Brain pericyte (primary cell): ENCODE measurements at places on chromosomes 1 and 21.

DNA sequence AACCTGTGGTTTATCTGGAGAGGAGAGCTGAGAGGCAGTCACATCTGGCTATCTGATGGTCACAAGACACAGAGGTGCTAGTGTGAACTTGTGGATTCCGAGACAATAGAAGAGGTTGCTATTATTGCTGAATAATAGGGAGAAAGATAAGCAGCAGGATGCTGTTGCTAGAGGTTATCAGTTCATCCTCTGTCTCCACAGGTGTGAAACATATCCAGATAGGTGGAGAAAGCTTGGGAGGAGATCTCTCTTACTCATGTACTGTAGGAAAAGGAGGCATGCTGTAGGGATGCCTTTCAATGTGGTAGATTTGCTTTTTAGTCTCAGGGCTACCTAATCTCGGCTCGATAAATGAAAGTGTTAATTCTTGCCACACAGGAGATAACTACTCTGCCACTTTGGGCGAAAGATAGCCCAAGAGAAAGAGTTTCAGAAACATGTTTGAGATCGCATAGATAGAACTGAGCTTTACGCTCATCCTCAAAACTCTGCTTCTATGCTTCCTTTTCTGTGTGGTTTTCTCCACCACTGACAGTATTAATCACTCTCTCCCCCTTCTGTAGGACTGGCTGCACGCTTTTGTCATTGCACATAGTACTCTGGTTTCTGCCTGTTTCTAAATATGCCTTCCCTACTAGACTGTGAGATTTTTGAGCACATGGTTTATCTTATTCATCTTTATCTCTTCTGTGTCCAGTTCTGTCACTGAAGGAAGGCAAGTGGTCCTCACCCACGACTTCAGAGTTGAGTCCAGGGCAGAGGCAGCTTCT is 36.7 kb upstream of the PLXNA2 start:
- no peak for DNase-seq

GRCh38 chr1:88341447-88341846 is 342.6 kb upstream of the PKN2 start:
- no peak for DNase-seq

DNA sequence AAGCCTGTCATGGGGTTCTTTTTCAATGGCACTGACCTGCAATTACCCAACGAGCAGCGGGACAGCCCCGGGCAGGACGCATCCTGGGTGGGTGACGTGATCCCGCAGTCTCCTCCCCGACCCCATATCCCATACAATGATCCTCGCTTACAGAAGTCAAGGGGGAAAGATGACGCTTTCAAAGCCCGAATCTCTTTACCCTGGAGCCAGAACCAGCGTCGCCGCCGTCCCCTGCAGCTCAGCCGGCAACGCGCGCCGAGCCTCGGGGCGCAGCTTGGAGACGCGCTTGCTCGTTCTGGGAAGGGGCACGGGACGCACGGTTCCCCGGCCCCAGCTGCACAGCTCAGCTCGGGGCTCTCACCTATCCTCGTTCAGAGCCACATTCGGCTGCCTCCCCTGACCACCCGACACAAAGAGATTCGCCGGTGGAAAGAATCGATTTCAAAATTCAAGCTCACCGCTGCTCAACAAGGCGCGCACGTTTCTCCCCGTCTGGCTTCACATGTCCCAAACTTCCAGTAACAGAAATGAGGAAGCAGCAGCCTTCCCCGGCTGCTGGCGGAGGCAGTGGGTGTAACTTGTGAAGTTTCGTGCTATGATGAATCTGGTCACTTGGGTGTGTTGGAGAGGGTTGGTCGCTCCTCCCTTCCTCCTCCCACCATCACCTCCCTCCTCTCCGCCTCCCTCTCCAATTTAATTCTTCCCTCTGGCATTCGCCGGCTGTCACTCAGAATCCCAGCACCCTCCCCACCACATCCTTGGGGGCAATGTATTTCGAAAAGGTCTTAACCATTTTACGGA is at the start of gene TIAM1:
TSS of gene TIAM1 (minus strand) at position 582 of the 801 bp plus-strand sequence. CDS start 77,289 bp downstream, outside the sequence.
- peak; percentile 21 for DNase-seq

- no peak for DNase-seq
Observed at GRCh38 chr1:7026169-7026568, 240.9 kb downstream of the CAMTA1 start.

DNA sequence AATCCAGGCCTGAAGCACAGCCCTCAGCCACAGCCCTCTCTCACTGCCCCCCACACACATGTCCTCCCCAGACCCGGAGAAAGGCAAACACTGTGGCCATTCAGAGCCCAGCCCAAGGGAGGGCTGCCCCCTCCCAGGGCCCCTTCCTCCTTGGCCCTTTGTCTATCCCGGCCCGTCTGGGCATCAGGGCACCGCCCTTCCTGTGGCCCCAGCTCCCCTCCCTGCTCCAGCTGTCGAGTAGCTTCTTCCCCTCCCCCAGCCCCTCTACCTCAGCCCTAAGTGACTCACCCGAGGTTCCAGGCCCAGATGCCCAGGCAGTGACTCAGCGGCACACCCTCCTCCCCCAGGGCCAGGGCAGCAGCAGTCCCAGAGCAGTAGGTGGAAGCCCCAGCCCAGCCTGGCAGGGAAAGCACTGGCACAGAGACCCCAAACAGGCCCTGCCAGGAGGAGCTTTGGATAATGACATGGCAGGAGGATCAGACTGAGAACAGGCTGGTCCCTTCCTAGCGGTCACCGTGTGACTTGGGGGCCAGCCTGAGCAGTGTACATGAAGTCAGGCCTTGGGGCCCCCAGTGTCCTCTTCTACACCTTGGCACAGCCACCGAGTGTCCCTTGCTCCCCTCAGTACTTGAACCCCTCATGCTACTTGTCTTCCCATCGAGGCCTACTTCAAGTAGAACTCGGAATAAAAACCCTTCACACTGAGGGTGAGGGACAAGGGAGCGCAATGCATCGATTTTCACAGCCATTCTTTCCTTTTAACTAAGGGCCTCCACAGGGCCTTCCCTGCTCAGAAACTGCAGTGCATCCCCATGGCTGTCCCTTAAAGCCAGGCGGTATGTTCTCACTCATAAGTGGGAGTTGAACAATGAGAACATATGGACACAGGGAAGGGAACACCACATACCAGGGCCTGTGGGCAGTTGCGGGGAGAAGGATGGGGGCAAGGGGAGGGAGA is 1.0 kb upstream of the S100A2 start:
- DNase-seq: peak; percentile 77

DNA sequence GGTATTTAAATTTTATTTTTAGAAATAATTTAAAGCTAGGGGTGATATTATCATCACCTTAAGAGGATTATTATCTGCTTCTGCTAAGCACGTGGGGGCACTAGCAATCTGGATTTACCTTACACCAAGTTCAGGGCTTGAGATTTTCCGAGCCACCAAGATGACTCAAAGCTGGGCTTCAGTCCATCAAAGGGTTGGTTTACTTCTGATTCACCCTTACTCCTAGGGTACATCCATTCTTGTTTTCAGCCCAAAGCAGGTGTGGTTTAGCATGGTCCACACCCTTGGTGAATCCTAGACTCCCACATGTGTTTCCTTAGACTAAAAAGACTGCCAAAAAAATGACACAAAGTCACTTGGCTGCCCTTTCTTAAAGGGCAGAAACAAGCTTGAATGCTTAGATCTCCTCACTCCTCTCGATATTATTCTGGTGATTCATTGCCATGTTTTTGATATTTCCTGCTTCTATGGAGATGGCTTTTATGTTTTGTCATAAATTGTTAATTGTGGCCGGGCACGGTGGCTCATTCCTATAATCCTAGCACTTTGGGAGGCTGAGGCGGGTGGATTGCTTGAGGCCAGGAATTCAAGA is 9.8 kb upstream of the PRSS38 start:
- DNase-seq: no peak

- no peak for DNase-seq
Observed at GRCh38 chr1:182381962-182382819, 9.4 kb downstream of the GLUL start.

DNA sequence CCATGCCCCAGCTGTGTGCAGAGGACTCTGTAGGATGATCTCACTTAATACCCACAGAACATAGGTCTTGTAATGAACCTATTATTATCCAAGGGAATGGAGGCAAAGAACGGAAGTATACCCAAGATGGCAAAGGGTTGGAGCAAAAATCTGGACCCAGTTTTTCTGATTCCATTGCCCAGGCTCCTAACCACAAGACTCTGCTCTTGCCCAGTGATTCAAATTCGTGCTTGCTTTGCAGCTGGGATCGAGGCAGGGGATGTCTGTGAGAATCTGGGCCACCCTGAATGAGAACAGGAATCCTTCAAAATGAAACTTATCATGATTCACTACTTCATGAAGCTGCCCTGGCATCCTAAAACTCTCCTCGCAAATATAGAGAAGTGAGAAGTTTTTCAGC is 97.5 kb upstream of the KCNJ6 start:
- no peak for DNase-seq

- DNase-seq: peak; percentile 36
Observed at GRCh38 chr21:42195378-42196031, 23.4 kb upstream of the ABCG1 start.

- no peak for DNase-seq
Observed at GRCh38 chr1:57741521-57741920, 317.7 kb upstream of the DAB1 start.

- no peak for DNase-seq
Observed at GRCh38 chr1:156095906-156096508, 13.7 kb upstream of the MEX3A start.

GRCh38 chr1:215417122-215417521 is 150.0 kb upstream of the KCTD3 start:
- DNase-seq: no peak

DNA sequence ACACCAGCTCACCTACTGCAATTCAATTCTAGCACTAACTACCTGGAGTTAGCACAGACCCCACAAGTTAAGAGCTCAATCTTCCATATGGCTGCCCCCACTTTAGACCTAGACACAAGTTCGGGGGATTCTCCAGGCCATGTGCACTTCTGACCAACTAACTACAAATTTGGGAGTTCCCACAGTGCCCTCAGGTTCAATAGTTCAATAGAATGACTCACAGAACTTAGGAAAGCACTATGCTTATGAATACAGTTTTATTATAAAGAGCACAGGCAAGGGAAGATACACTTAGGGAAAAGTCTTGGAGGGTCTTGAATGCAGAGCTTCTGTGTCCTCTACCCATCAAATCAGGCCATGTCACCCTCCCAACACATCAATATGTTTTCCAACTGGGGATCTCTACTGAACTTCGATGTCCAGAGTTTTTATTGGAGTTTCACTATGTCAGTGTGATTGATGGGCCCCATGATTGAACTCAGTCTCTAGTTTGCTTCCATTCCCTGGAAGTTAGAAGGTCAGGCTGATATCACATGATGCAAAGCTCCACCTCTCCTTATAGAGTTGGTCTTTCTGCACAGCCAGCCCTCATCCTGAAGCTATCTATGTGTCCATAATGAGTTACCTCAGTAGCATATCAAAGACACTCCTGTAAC is 46.1 kb downstream of the RAVER2 start:
- DNase-seq: no peak

GRCh38 chr21:36976882-36977651 is 10.6 kb upstream of the HLCS start:
- DNase-seq: peak; percentile 63

DNA sequence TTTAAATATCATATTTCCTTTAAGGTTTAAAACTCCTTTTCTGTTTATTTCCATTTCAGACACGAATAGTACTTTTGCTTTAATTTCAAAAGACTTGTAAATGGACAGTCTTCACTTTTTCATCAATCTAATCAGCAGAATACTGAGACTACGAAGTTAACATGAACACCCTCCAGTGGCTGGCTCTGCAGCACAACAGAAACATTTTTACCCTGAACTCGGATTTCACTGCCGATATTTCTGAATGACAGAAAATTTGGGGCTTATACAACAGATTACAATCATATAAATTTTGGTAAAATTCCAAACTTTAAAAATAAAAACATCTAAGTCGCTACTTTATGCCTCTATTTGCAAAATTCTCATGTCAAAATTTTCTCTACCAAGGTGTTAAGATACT is 86.2 kb downstream of the AKT3 start:
- no peak for DNase-seq

- DNase-seq: no peak
Observed at GRCh38 chr1:61724506-61724812, 482 bp downstream of the TM2D1 start.

DNA sequence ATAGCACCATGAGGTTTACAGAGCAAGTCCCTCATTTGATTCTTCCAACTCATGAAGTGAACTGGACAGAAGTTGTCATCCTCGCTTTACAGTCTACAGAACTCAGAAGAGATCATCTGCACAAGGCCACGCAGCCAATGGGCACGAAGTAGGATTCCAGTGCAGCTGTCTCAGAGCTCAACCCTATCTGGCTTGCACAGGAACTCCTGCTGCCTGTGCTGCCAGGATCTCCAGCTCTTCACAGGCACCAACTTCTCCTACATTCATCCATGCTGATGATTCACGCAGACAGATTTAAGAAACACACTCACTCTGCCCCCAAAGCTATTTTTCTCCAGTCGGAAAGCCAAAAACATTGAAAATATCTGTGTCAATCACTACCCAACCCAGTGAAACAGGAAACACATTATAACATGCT is 157.0 kb downstream of the RERE start:
- DNase-seq: peak; percentile 53

DNA sequence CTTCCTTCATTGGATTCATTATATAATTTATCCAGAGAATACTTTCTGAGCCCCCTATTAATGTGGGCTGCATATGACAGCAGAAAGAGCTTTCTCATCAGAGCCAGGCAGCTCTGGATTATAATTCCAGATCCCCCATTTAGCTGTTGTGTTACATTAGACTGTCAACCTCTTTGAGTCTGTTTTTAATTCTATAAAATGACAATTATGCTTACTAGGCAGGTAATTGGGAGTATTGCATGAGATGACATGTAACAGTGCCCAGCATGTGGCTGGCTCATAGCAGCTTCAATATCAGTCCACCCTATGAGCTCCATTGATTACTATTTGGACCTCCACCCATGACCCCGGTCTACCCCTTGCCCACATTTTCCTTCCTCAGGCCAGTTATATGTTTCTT is 49.6 kb downstream of the ABCA4 start:
- no peak for DNase-seq

DNA sequence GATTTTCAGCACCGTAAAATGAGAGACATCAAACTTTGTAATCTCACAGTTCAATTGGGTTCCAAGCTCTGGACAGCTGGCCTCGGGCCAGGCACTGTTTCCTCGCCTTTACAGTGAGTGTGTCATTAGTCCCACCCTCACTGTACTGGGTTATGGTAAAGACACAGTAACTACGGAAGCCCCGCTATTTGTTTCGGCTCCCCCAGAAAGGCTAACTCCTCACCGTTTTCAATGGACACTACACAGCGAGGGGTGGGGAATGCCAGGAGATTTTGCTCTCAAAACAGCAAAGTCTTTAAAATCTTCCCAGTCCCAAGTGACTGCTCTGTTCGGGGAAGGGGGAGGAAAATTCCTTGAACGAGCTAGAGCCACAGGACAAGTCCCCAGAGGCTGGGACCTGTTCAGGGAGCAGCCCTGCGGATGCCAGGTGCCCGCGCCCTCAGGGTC is 757 bp upstream of the SPSB1 start:
- peak; percentile 39 for DNase-seq

GRCh38 chr21:46182548-46183336 is 1.5 kb downstream of the SPATC1L start:
- no peak for DNase-seq
